ENCODE measurements at places on chromosomes 4 and X. TPM values are rescaled to one million over a fixed set of nuclear protein-coding genes. Genes with fewer than 3 reads are reported as not detected.

DNA sequence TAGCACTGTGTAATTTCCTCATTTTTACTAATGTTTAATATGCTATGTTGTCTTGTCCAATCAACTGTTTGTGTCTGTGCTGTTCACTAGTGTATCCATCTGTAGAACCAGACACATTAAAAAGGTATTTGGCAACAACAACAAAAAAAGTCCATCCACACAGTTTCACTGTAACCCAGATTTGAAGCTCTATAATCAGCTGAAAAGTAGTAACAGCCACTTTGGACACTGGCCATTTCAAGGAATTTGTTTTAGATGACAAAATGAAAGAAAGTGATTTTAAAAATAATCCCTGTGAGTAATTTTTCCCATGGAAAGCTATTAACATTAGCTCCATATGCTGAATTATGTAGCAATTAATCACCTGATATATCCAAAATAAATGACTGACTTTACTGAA is 2.2 kb upstream of the FBXL5 start:
- no peak for DNase-seq

DNA sequence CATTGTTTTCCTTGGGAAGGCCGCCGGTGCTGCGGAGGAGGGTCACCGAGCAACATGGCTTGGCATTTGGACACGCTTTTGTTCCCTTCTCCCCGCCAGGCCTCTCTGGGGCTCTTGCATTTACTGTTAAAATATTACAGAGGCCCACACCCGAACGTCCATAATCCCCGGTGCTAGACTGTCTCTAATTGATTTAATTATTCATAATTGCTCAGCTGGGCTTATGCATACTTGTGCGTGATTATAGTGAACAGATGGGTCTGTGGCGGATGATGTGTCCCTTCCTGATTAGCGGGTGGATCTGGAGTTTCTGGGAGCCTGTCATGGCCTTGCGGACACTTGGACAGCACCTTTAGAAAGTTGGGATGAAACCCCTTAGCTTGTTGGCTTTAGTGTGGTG is 100.2 kb upstream of the MSX1 start:
- DNase-seq, result peak; percentile 53

DNA sequence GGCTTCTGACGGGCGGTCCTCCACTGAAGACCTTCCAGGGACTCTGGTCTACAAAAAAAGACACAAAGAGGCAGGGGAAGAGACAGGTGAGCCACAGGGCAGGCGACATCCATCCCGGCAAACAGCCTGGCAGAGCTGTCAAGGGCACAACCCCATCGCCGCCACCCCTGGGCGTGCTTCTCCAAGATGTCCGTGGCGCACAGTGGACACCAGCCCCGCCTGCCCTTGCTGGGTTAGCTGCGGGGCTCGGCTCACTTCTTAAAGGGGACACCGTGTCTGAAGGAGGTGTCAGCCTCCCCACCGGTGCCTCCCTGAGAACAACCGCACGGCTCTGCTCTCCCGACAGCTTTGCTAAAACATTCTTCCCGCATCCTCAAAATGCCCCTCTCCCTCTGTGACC is 28.4 kb downstream of the FAM53A start:
- no peak for DNase-seq

DNA sequence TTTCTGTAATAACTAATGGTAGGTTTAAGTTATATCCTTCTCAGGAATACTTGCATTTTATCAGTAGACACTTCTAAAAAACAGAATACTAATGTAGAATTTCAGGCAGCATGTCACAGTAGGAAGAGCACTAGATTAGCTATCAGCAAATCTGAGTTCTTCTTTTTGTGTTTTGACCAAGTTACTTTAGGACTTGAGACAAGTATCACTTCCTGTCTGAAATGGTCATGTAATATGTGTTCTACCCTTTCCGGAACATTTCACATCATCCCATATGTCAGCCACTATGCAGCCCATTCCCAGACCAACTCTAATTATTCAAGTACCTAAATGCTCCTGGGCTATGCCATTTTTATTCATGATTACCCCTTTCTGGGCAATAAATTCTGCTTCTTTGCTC is 401.8 kb upstream of the RPS6KA3 start:
- DNase-seq, result no peak

DNA sequence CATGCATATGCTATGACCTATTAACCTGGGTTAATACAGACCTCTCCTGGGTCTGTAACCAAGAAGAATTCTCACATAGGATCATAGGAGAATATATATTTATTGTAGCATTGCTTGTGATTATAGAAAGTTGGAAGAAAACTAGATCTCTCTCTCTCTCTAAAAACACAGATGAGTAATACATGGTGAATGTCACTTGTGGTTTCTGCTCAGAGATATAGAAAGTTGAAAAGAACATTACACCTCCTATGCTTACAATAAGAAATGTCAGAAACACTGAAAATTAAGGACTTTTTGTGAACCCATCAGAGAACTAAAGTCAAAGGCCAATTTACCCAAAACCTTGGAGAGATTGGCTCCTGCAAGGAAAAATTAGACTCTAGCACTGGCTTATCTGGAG is 1389.5 kb downstream of the FAM133A start:
- DNase-seq, result no peak

DNA sequence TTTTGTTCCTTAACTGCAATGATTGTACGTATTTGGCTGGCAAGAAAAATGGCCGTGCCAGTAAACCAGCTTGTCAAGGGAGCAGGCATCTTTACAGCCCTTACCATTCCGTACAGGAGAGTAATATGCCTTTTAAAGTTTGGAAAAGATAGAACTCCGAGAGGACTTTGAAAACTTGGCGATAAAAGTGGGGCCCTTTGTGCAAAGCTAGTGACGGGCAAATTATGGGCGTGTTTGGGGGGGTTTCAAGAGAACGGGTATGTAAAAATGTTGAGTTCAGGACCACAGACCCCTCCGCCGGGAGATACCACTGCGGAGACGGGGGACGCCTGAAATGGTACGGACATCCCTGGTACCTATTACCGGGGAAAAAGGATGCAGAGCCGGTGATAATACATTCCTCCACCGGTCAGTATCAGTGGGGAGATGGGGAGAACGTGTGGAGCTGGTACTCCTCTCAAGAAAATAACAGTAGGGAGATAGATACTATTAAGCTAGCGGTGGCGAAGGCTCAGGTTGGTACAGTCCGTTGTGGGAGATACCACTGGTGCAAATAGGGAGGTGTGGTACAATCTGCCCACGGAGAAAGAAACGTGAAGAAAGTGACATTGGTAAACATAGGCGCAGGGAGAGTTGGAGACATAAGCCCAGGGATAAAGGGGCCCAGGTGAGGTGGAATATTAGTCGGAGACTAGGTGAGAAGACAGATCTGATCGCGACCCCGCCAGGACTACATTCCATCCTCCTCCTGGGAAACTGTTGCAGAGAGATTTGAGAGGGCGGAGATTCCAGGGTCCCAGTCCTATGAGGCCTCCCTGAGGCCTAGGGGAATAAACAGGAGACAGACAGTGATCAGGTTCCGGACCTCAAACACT is 14.5 kb downstream of the SPACA5 start:
- DNase-seq, result peak; percentile 93

DNA sequence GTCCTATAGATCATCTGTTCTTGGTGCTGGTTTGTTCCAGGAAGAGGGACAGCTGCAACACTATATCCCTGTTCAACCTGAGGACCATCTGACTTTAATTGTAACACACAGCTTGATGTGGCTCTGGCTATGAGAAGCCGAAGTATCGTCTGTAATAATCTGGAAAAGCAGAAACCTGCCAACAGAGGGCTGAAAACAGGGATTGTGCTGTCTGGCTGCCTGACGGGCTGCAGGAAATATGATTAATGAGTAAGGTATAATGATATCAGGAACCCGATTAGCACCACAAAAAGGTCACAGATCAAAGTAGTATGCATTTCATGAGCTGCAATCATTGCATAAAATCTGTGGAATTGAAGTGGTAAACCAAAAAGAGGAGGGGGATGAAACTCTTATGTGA is 170.4 kb upstream of the MAB21L2 start:
- DNase-seq, result peak; percentile 47

Gene CTAG2
- not detected for polyA plus RNA-seq

All from brain (organoid and tissue), 16 donors.